ENCODE measurements at places on chromosomes 1 and 21.

GRCh38 chr1:172469717-172470116 is 25.8 kb upstream of the PIGC start:
- DNase-seq = no peak

- peak; percentile 44 for DNase-seq
Measured at GRCh38 chr1:73765551-73766233, 432.3 kb downstream of the LRRIQ3 start.

DNA sequence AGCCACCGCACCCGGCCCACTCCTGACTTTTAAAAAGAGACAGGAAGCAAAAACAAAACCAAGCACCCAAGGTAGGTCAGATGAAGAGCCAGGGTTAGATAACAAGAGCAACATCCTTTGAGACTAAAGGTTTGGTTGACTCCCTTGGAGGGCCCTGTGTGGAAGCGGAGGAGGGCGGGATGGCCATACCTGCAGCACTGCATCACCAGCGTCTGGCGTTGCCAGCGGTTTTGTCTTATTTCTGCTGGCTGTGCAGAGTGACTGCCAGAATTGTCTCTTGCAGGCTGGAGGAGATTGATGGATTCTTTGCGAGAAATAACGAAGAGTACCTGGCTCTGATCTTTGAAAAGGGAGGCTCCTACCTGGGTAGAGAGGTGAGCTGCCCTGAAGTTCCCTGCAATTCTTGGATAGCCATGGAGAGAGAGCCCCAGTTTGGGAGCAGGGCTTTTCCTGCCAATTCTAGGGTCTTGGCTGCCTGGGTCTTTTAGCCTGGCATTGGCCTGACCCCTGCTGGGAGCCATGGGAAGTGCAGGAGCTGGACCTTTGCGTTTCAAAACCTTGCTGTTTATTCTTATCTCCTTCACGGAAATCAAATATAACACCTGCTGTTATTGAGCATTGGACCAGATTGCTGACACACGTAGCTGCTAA is 24.0 kb downstream of the QSOX1 start:
- peak; percentile 11 for DNase-seq

DNA sequence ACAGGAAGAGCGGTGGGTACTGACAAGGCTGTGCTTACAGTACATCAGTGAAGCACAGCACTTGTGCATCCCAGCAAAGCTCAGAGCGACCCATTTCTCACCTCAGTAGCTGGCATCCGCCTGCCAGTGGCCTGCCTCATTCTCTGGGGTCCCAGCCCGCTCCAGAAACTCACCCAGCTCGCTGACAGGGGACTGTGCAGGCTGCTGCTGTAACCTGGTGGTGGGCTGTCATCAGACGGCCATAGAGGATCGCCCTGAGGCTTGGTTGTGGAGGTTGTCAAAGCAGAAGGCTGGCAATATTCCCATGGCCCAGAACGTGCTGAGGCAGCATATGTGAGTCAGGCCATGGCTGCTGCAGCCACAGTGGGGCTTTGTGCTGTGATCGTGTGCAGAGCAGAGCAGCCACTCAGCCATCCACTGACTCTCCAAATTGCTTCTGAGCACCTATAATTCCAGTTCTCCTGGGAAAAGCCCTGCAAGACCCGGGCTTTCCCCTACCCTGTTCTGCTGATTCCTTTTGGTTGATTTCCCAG is 13.6 kb upstream of the GPR137B start:
- DNase-seq = no peak

DNA sequence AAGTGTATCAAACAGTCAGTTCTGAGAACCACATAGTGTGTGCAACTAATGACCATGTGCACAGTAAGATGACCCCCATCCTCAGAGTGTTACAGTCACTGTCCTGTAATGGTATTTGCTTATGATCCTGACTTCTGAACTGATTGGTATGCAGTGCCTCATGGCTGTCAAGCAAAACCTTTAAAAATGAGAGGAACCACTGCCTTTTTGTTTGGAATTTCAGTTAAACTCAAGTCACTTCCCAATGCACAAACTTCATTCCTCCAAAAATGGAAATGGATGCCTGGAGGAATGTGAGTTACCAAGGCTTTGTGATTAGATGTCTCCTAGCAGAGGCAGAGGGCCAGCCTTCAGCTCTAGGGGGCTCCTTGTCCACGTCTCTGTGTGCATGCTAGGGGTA is 10.5 kb downstream of the C1orf198 start:
- DNase-seq = no peak

GRCh38 chr1:246106342-246106763 is 400.7 kb downstream of the SMYD3 start:
- DNase-seq = no peak

DNA sequence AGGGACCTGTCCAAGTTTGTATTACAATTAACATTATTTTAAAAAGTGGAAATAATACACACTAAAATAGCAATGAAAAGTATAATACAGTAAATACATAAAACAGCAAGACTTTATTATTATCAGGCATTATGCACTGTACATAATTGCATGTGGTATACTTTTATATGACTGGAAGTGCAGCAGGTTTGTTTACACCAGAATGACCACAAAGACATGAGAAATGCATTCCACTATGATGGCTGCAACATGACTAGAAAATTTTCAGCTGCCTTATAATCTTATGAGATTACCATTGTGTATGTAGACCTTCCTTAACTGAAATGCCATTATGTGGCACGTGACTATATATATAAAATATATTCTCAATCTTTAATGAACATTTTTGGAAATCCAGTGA is 1699.6 kb downstream of the KCNT2 start:
- no peak for DNase-seq

DNA sequence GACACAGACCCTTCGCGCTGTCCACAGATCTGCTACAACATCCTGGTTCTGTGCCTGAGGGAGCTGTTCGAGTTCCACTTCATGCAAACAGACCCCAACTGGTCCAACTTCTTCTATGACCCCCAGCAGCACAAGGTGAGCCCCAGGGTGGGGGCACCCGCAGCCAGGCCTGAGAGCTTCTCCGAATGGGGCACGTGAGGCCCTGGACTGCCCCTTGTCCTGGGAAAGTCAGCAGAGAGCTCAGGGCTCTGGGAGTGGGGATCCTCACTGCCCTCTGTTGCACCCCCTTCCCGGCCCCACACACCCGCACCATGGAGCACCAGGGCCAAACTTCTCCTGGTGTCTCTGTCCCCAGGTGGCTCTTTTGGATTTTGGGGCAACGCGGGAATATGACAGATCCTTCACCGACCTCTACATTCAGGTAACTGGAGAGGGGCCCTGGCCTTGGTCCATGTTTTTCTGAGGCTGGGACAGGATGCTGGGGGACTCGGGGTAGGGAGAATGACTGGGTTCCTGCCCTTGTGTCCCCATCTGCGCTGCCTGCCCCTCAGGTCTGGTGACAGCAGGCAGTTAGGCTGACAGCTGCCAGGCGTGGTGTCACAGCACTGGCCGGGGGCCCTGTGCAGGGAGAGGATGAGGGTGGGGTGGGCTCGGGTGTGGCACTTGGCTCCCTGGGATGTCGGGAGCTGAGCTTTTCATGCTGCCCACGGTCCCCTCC is 44.6 kb downstream of the COQ8A start:
- no peak for DNase-seq

DNA sequence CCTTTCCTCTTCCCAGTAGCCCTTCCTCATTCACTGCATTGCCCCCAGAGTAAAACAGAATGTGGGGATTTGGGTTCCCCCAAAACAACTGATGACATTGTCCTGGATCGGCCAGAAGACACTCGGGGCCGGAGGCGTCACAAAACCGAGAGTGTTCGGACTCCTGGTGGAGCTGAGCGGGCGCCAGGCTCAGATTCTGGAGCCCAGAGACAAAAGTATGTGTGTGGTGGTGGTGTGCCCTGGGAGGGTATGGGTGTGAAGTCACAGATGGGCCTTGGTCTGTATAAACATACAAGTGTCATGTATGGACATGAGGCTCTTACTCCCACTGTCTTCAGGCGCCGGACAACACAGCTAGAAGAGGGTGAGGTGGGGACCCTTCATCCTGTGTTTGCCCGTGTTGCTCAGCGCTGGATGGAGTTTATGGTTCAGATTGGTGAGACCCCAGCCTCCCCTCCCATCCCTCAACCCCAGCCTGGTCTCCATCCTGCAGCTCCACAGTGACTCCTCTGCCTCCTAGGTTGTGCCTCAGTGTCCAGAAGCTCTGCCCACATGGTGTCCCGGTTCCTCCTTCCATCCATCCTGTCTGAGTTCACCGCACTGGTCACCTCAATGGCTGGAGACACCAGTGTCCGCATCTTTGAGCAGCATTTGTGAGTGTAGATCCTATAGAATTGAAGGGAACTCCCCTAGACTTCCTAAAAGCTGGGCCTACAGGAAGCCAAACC is 12.4 kb downstream of the HYI start:
- DNase-seq = no peak

- no peak for DNase-seq
Measured at GRCh38 chr1:29832936-29833335, 596.6 kb downstream of the PTPRU start.

DNA sequence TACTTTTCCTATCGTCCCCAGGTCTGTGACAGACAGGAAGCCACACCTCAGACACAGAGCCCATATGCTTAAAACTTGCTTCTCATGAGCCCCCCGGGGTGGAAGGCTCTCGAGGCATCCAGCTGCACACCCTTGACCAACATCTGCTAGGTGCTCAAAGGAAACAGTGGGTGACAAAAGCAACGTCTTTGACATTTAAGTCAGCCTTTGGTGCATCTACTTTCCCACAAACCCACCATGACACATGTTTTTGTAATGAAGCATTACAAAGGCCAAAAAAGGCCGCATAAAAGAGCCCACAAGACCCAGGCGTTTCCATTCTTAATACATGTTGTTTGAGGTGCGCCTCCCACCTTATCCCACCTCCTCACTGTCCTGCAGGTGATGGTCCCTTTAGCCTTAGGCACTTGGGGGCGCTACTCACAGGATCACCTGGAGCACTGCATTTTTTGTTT is 11.8 kb upstream of the FASLG start:
- no peak for DNase-seq

DNA sequence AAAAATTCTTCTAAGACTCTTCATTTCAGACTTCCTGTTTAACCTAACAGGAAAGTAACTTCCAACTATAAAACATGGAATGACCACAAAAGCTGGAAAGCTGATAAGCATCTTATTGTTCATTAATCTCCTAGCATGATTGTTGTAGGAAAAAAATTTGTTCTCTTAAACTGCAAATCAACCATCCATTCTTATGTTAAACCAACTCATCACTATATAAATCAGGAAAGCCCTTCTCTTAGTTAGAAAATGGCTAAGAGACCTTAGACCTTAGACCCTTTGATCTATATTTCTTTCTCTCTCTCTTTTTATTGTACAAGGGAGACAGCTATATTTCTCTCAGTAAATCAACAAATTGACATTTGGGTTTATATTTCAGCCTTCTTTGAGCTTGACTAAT is 101.4 kb downstream of the UBE2U start:
- DNase-seq = no peak

GRCh38 chr1:193537266-193538002 is 351.0 kb upstream of the B3GALT2 start:
- no peak for DNase-seq

DNA sequence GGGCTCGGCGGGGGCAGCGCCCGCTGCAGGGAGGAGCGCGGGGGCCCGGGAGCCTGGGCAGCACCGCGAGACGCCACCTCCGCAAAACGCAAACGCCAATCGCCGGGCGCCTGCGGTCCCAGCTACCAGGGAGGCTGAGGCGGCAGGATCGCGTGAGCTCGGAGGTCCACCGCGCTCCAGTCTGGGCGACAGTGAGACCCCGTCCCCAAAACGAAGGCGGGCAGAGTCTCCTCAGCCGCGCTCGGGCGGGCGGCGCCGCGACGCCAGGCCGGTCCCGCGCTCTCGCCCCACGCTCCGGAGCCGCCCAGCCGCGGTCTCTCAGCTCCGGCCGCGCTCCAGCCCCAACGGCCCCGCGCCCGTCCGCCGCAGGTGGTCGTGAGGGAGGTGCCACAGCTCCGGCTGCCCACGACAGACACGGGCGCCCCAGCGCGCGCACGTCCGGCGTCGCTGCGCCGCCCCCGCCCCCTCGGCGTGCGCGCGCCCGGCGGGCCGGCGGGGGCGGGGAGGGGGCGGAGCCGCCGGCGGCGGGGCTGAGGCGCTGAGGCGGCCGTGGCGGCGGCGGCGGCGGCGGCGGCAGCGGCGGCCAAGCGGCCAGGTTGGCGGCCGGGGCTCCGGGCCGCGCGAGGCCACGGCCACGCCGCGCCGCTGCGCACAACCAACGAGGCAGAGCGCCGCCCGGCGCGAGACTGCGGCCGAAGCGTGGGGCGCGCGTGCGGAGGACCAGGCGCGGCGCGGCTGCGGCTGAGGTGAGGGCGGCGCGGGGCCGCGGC is at the start of gene ADARB1:
Gene ADARB1 (plus strand): TSS at position 533 of the 770 bp plus-strand sequence. CDS start 97,077 bp downstream, outside the sequence.
- peak; percentile 75 for DNase-seq

DNA sequence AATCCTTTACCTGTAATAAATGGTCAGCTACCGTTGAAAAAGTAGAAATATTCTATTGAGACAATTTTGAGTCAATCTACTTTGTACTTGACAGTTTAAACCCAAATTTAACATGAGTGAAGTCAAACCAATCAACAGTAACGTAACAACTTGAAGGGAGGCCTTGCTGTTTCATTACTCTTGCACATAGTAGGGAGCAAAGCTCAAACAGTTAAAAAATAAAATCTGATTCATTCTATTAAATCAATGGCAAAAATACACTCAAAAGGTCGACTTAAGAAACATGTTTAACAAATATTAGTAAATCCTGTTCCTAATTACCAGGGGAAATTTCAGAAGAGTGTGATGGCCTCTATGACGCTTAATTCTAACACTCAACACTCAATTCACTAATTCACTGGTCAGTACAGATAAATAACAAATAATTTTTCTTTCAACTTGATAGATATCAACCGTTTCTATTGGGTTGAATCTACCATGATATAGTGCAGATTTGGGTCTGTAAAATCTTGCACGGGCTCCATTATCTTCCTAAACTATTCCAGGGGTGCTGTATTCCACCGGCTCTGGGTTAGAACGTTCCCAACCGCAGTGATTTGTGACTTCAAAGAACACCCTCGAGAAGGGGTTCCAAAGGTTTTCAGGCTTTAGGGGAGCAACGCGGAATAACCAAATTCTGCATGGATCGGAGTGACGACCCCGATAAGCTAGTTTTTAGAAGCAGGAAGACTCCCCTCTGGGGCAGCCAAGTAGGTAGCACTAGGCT is 1.4 kb downstream of the TARBP1 start:
- DNase-seq = no peak

DNA sequence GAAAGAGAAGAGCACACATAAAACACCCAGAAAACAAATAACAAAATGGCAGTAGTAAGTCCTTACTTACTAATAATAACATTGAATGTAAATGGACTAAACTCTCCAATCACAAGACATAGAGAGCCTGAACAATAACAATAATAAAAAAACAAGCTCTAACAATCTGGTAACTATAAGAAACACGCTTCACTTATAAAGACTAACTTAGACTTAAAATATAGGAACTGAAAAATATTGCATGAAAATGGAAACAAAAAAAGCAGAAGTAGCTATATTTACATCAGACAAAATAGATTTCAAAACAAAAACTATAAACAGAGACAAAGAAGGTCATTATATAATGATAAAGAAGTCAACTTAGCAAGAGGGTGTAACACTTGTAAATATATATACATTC is 83.1 kb upstream of the LYPLAL1 start:
- DNase-seq = no peak

Measured in NCI-H1930 (cell line).